ENCODE measurements at places on chromosomes 5 and 9.

DNA sequence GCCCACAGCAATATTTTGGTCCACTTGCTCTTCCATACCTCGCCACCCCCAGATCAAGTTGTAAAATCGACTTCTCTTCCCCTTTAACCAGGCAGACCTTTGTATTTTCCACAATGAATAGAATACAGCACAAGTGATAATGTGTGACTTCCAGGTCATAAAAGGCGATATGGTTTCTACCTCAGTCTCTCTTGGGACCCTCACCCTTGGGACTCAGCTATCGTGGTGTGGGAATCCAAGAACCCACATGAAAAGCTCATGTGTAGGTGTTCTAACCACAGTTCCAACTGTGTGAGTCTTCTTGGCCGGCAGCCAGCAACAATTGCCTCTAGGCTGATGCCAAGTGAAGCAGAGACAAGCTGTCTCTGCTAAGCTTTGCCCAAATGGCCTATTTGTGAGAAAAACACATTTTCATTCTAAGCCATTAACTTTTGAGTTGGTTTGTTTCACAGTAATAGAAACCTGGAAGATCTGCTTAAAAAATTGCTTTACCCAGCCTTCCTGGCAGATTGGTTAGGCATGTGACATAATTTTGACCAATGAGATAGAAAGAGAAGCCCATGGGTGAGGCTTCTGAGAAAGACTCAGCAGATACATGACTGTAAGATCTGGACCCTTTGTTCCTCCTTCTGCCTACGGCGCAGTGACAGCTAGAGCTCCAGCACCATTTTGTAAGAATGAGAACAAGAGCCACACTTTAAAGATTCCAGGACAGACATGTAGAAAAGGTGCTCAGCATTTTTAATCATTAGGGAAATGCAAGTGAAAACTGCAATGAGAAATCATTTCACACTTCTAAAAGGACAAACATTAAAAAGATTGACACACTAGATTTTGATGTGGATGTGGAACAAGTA, 18.3 kb upstream of the MLLT3 start:
- DNase-seq, result peak; percentile 53

- no peak for DNase-seq
Measured at GRCh38 chr9:135533113-135533512, 11.9 kb downstream of the LCN1 start.

DNA sequence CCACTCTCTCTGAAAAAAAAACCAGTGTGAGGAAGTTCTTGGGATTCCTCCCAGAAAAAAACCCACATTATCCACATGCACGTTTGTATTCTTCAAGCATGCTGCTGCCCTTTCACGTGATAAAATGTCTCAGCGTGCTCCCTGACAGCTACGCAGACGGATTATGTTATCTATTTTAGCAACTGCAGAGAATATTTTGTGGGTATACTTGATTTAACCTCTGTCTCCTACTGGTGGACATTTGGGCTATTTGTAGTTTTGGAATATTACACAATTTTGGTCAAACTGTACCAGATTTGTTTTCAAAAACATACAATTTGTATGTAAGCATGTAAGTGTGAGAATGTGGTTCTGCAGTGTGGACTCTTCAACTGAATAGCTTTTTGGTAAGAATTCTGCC, 10.7 kb downstream of the PRRC2B start:
- peak; percentile 57 for DNase-seq

- DNase-seq, result no peak
Measured at GRCh38 chr5:148335259-148335658, at the start of gene SPINK9. Gene SPINK9 (plus strand): TSS chr5:148335559. CDS start chr5:148335614, 55 bp downstream.

- DNase-seq, result no peak
Measured at GRCh38 chr9:14585730-14586473, 107.3 kb downstream of the ZDHHC21 start.

DNA sequence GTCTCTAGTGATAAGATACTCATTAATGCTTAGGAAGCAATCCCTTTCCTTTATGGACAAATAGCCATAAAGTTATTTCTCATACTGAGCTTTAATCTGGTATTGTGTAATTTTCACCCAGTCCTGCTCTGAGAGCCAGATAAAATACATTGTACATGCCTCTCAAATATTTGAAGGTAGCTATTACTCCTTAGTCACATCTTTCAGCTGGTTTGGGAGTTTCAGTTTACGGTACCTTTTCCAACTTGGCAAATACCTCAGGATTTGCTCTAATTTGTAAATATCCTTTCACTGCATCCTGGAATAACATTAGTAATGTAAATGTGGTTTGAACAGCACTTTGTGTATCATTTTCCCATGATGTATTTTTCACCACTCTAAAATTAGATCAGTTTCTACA, 47.4 kb downstream of the ABHD17B start:
- peak; percentile 22 for DNase-seq

- no peak for DNase-seq
Measured at GRCh38 chr5:142998316-142999020, 228.3 kb downstream of the ARHGAP26 start.

- DNase-seq, result peak; percentile 81
Measured at GRCh38 chr9:87382900-87383299, 114.8 kb upstream of the DAPK1 start.

DNA sequence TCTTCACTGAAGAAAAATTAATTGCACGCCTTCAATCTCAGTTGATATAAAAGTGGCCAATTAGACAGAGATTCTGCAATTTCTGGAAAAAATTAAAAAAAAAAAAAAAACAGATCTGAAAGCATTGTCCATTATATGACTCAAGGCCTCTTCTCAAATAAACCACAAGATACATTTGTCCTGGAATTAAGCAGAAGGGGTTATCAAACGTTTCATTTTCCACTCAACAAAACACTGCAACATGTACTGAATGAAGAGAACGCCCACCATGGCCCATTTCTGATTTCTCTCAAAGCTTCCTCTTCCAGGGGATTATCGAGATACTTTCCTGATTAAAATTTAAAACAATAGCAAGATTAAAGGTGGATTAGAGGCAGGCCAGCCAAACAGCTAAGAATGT, 5.8 kb upstream of the PAPPA start:
- DNase-seq, result no peak

- DNase-seq, result no peak
Measured at GRCh38 chr5:167821151-167821550, 470.3 kb upstream of the WWC1 start.

DNA sequence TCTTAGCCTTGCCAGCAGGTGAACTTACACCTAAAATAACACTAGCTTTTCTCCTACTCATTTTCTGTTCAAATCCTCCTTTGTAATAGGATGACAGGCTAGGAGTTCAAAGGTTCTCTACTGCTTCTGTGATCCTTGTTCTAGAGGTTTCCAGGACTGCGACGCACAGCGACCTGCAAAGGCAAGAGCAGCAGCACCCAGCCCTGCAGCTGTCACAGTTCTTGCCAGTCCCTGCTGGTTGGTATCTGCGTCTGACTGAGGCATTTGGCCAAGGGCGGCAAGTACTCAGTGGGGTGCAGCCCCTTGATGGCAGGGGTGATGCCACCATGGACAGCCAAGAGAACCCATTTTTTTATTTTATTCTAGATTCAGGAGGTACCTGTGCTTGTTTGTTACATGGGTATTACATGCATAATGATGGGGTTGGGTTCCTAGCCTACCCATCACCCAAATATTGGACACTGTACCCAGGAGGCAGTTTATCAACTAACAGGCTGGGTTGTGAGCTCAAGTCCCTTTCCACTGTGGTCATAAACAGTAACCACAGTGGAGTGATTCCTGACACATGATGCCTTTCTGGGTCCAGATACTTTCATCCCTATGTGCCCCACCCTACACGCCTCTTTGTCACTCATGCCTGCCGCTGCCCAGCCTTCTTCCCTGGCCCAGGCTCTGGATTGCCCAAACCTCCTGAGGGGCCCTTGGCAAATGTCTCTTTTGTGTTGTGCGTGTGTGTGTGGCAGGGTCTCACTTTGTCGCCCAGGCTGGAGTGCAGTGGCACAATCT, 111.0 kb downstream of the GAPVD1 start:
- no peak for DNase-seq

DNA sequence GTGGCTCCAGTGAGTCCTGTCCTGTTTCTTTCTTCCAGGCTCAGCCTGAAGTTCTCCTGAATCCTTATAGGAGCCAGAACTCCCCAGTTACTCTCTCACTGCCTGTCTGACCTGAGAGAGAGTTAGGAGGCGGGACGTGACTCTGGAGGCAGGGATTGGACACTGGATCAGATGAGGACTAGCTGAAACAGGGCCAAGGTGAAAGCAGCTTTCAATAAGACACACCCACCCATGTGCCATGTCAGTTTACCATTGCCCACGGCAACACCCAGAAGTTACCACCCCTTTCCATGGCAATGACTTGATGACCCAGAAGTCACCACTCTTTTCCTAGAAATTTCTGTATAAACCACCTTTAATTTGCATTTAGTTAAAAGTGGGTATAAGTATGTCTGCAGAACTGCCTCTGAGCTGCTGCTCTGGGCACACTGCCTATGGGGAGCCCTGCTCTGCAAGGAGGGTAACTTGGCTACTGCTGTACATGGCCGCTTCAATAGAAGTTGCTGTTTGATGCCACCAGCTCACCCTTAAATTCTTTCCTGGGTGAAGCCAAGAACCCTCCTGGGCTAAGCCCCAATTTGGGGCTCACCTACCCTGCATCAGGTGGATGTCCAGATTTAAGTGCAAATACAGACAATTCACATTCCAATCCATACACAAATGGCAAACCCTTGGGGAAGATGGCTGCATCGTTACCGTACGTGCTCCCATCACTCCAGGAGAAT, 13.7 kb downstream of the FCN2 start:
- no peak for DNase-seq

GRCh38 chr5:14902826-14903560, 31.4 kb upstream of the ANKH start:
- no peak for DNase-seq

GRCh38 chr5:123965626-123966025, 453.6 kb downstream of the CSNK1G3 start:
- no peak for DNase-seq

GRCh38 chr9:4086119-4087090, 213.5 kb downstream of the GLIS3 start:
- peak; percentile 71 for DNase-seq

GRCh38 chr9:72954431-72955125, 1.7 kb upstream of the ALDH1A1 start:
- peak; percentile 57 for DNase-seq

DNA sequence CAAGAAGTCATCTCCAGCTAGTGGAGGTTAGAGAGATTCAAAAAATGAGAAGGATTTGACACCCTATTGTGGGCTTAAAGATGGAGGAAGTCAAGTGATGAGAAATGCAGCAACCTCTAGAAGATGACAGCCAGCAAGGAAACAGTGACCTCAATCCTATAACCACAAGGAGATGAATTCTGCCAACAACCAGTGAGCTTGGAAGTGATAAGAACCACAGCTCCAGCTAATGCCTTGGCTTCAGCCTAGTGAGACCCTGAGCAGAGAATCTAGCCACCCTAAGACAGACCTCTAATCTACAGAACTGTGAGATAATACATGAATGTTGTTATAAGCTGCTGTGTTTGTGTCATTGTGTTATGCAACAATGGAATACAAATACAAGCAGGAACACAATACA, 262.4 kb downstream of the GRIA1 start:
- peak; percentile 21 for DNase-seq

GRCh38 chr5:146817973-146818372, 60.6 kb downstream of the PPP2R2B start:
- no peak for DNase-seq

DNA sequence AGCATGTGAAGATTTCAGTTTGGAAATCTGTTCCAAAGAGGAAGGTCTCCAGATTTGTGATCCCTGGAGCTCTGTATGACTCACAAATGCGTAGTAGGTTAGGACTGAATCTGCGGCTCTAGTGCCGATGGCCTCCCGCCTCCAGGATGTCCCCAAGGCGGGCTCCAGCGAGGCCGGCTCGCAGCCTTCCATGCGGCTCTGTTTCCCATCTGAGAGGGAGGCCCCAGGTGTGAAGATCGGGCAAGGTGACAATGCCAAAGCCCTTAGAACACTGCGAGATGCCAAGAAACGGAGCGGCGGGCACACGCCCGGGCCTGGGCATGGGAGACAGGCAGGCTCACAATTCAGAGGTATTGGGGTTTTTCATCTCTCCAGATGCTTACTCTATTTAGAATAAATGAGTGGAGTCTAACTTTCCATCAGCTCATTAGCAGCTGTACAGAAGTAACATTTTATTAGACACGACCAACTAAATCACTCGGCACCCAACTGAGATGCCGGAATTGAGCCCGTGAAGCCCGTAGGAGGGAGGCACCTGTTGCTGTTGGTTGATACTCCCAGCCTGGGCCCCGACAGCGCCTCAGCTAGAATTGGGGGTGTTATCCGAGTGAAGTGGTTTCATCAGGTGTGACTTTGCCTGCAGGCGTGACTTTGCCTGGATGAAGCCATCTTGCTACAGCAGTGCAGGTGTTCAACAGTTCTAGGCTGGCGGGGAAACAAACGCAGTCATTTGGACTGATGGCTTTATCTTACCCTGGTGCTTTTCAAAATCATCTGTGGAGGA, 7.4 kb upstream of the MRPS2 start:
- peak; percentile 24 for DNase-seq

DNA sequence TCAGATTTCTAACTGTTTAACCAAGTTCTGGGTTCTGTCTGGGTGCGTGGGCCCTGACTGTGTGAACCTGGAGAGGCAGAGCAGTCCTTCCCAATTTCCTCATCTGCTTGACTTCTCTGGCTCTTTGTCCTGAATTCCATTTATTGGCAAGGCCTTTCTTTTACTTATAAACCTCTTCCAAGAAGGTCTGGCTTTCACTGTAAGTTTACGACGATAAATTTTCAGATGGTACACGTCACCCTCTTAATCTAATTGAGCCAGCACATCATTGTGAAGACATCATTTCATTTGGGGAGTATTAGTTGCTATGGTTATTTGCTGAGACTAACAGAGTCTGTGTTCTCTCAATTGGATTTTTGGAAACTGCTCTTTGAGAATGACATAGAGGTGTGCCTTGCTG, 92.4 kb downstream of the ARHGAP26 start:
- DNase-seq, result peak; percentile 63

GRCh38 chr9:99253134-99253533, 31.1 kb downstream of the SEC61B start:
- no peak for DNase-seq

DNA sequence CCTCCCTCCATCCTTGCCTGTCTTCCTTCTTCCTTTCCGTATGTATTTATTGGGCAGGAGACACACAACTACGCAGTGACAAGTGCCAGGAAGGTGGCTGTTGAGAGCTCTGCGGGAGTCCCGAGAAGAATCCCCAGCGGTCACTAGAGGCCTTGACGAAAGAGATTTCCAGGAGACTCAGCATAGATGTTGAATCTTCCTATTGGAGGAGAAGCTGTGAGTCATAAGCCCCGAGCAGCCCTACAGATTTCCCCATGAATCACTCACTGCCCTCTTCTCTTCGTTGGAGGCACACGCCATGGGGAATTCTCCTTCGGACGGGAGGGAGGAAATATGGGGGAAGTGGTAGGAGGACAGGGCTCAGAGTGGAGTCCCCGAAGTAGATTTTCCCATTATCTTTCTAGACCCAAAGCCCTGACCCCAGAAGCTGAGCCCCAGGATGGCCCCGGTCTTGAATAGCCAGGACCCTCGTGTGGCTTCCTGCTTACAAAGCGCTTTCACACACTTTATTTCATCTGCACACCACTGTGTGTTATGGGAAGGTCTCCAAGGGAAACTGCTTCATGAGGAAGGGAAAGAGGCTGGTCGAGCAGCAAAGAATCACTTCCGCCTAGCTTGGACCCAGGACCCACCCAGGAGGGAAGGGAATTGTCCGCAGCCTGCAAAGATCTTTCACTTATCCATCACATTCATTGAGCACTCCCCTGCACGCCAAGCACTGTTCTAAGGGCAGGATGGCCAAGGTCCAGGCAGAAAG, 12.7 kb downstream of the DUSP1 start:
- peak; percentile 98 for DNase-seq

GRCh38 chr5:165209101-165209727, 1703.8 kb downstream of the MAT2B start:
- peak; percentile 45 for DNase-seq
